ENCODE measurements at places on chromosomes 2 and 18. TPM values are rescaled to one million over a fixed set of nuclear protein-coding genes. Genes with fewer than 3 reads are reported as not detected.

- DNase-seq, result no peak
These were observed 499.3 kb downstream of the IRS1 start for GRCh38 chr2:226300196-226300886.

- no peak for DNase-seq
These were observed 36.4 kb downstream of the SCN1A start for GRCh38 chr2:166091439-166091838.

DNA sequence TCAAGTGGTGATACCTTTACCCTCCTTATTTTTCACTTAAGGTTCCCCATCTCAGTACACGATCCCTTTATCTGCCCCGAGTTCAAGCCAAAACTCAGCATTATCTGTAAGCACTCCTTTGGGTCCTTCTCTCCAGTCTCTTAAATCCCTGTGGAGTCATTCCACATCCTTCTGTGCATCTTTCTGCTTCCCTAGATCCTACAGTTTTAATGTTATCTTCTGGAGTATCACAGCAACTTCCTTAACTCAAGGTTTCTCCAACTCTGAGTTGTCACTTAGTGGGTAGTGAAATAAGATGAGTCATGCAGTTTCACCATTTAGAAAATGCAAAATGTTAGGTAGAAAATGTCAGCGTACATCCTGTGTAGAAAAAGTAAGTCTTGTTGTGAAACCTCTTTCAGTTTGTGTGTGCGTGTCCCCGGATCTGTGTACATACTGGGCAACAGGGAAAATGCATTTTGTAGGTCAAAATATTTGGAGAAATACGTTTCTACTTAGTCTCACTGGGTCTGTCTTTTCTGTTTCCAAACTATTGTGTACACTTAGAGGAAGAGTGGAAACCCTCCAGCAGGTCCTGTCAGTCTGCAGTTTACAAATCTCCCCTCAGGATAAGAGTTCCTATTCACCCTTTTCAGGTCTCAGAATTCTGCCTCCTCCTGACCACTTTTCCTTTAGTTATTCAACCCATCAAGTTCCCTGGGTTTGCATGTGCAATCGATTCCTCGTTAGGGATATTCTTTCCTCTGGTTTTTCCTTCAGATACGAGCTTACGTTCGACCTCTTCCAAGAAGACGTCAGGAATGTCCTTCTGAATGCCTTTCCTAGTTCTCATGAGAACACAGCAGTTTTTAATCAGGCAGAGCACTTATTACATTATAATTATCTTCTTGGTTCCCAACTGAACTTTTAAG is 154.8 kb downstream of the TGIF1 start:
- peak; percentile 93 for DNase-seq

GRCh38 chr18:65968239-65969004 is 217.6 kb downstream of the CDH7 start:
- no peak for DNase-seq

- DNase-seq, result no peak
These were observed 67.8 kb downstream of the SLC4A3 start for GRCh38 chr2:219695145-219695709.

DNA sequence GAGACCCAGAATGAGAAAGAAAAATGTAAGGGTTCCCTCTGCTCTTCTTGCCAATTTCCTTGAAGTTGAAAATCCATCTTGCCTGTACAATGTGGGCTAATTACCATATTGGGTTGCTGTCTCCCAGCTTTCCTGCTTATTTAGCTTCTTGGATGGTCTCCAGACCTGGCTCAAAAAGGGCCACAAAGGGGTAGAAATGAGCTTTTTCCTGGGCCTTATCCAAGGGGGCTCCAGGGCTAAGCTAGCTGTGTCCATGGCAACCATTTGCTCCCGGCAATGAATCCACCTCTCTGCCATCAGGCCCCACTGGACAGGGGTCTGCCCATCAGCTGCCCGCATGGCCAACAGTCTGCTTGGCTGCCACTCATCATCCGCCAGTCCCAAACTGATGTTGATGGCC is 85.0 kb downstream of the BOD1L2 start:
- no peak for DNase-seq

GRCh38 chr2:600542-601386 is 76.4 kb downstream of the TMEM18 start:
- DNase-seq, result no peak

GRCh38 chr2:62793213-62793612 is 87.7 kb downstream of the EHBP1 start:
- DNase-seq, result no peak

GRCh38 chr2:221517696-221518151 is 54.4 kb downstream of the EPHA4 start:
- DNase-seq, result peak; percentile 76

DNA sequence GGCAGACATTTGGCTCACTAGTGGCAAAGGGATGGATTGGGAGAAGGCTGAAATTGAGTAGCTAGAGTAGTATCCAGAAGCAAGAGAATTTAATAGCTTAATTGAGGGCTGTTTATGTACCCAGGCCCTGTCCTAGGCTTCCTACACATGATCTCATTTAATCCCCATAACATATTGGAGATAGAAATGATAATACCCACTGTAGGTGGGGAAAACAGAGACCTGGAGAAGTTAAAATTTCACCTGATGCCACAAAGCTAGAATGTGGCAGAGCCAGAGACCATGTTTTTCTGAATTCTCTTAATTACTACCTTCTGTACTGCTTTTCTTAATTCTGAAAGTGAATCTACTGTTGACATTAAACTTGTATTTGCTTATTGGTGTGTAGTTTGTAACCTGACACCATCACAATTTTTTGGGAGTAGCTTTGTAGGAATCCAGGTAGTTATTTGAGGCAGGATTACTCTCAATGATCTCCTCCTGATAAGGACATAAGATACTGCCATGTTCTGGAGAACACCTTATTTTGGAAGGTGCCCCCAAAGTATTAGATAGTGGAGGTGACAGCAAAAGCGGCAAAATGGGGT is 42.2 kb downstream of the RAB10 start:
- no peak for DNase-seq

DNA sequence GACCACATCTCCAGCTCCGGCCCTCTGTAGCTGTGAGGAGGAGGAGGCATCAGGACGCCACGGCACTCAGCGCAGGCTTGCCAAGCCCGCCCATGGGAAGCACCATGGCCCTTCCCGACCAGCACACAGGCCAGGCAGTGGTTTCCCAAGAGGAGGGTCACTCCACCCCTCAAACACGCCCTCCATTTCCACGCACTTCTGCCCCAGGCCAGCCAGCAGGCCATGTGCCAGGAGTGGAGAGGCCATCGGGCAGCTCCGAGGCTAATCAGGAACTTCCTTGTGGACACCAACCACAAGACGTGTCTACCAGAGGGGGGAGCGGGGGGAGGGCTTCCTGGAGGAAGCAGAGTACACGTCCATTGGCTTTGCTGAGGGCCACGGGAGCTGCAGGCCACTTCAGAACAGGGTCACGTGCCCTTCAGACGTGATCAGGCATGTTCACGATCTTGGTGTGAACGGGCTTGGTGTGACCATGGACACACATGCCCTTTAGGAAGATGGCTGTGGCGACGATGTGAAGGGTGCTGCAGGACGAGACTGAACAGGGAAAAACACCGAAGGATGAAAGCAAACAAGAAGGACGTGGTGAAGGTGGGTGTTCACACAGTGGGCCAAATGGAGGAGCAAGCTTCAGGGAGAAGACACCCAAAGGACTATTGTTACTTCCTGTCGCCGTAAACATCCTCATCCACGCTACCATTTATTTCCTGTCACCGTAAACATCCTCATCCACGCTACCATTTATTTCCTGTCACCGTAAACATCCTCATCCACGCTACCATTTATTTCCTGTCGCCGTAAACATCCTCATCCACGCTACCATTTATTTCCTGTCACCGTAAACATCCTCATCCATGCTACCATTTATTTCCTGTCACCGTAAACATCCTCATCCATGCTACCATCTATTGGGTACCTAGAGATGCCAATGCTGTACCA is 6.5 kb upstream of the MTERF4 start:
- DNase-seq, result no peak

- DNase-seq, result peak; percentile 6
These were observed 592.1 kb downstream of the XIRP2 start for GRCh38 chr2:167480232-167480985.

GRCh38 chr2:119142824-119143223 is 15.7 kb downstream of the C1QL2 start:
- DNase-seq, result no peak

DNA sequence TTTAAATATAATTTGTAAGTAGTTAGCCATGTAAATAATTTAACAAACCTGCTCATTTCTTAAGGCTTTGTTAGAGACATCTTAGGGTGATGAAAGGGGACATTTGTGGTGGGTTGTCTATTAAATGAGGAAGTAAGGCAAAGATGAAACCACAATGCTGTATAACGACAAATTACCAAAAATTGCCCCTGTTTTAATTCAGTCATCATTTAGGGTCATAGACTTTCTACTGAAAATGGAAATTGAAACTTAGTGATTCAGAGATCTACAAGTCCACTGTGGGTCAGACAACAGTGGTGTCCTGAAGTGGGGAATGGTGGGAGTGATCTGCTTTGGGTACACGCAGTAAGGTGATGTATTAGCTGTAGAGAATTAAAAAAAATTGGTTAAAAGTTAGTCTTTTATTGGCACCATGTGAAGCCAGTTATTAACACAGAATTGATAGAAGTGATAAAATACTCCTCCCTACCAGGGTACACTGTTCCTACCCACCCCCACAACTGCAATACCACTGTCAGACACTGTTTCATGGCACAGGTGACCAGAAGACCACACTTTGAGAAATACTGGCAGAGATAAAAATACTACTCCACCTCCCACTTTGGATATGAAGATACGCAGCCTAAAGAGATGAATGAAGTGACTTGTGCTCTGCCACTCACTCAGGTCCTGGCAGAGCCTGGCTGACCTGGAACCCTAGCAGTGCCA is 13.4 kb downstream of the CERS6 start:
- no peak for DNase-seq

GRCh38 chr2:170816504-170817092 is at the start of gene GAD1:
Gene GAD1, plus strand, starts transcription at chr2:170816887. Its CDS starts 1,705 bp downstream, at chr2:170818592.
- DNase-seq, result peak; percentile 80

GRCh38 chr2:68612765-68613519 is 30.4 kb upstream of the PROKR1 start:
- no peak for DNase-seq

GRCh38 chr2:215773728-215774127 is 239.6 kb downstream of the MREG start:
- DNase-seq, result peak; percentile 75

DNA sequence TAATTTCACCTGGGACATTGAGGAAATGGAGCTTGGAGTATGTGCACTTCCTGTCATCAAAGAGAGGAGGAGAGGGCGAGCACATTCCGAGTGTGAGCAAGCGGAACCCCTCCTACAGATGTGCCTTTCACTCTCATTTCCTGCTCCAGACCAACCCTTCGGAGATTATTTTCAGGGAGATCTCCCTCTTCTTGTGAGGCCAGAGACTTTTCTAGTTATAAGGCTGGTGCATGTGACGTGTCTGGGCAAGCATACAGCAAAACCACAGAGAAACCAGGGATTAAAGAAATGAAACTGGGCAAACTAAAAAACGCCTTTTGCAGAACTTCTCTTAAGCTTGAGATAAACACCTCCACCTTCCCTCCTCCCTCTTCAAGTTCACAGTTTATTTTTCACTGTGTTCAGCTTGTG is 409.2 kb upstream of the TCF4 start:
- peak; percentile 57 for DNase-seq

DNA sequence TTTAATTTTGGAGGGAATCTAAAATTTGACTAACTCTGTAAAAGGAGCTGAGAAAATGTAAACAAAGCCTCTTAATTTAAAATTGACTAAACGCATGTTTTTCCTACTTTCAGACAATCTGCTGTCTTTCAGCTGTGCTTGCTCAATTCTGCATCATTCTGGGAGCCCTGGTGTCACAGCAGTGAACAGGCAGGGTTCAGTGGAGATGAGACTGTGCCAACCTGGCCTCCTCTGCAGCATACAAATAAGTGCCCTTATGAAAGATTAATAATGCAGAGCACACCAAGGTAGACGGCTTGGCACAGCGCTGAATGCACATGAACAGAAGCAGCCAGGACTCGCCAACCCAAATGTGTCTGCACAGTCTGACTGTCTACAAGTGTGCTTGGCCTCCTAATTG is 222.0 kb upstream of the CHAC2 start:
- DNase-seq, result no peak

- no peak for DNase-seq
These were observed 648.5 kb downstream of the IRS1 start for GRCh38 chr2:226151157-226151556.

- no peak for DNase-seq
These were observed 43.6 kb downstream of the ZNF521 start for GRCh38 chr18:25308381-25308780.

DNA sequence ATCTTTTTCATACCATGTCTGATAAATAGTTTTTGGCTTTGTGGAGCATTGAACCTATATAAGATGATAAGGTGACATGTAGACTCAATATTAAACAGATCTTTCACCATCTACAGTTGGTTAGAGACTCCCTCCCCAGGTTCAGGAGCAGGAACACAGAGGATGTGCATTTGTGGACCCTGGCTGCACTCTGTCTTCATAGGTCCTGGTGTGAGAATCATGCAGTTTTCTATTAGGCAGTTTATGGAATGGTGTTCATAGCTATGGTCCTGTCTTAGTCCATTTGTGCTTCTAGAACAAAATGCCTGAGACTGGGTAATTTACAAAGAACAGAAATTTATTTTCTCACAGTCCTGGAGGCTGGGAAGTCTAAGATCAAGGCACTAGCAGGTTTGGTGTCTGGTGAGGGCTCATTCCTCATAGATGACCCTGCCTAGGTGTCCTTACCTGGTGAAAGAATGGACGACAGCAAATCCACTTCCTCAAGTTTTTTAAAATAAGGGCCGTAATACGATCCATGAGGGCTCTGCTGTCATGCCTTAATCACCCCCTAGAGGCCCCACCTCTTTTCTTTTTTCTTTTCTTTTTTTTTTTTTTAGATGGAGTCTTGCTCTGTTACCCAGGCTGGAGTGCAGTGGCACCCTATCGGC is 35.3 kb upstream of the FAM98A start:
- DNase-seq, result no peak

GRCh38 chr2:126220331-126220730 is 435.6 kb upstream of the GYPC start:
- DNase-seq, result peak; percentile 64

DNA sequence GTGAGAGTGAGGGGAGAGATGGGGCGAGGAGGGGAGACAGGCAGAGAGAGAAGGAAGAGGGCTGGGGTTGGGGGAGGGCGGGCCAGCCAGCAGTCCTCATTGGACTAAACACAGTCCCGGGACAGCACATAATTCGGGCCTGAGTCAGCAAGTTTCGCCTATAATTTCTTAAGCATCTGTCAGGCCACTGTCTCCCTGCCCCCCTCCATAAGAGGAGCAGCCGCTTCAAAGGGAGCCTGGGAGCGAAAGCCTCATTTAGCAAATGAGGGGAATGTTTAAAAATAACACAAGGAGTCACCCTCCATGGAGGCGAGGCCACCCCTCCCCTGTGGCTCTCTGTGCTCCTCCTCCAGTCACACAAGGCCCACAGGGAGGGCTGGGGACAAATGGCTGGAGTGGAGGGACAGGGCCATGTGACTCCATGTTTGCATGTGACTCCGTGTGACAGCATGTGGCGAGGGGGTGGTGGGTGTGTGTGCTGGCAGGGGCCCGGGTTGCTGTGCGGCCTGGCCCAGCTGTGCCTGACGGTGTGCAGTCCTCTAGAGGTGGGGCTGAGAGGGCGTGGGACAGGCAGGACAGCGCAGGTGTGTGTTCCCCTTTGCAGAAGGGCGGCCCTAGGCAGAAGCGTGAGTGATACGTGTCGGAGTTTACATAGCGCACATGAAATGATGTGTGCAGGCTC is 162.4 kb downstream of the CELF4 start:
- DNase-seq, result peak; percentile 80

ST8SIA5 gene
- total RNA-seq, result 0.48 TPM

UPP2 gene
- not detected for total RNA-seq

IL36A gene
- total RNA-seq, result not detected

HAAO gene
- not detected for total RNA-seq

MROH2A gene
- not detected for total RNA-seq

GATA6 gene
- 7.5 TPM for total RNA-seq

DNAJC5G gene
- total RNA-seq, result not detected

All from H4 (cell line).